ENCODE measurements at places on chromosomes 16 and 17.

DNA sequence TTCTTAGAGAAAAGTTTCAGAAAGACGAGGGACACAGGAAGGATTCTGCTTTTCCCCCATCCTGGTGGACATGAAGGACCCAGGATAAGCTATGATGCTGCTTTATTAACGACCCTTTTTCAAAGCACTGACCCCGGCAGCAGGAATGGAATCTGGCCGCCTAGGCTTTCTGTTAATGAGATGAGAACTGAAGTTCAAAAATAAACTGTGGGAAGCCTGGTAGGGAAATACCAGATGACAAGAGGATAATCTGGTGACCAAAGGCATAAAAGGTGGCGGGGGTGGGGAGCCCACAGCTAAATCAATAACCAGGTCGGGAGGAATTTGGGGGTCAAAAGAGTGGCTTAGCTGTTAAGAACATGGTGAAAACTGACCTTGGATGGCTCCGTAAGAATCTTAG lies 171.0 kb downstream of the XYLT1 start:
- no peak overlapping the region for H3K4me3 ChIP-seq
- H3K36me3 ChIP-seq: peaks cover 6% of the 10 kb centered on the region
- peaks cover 41% of the 10 kb centered on the region for H3K4me1 ChIP-seq
- H3K27me3 ChIP-seq: no peaks in the 10 kb centered on the region

DNA sequence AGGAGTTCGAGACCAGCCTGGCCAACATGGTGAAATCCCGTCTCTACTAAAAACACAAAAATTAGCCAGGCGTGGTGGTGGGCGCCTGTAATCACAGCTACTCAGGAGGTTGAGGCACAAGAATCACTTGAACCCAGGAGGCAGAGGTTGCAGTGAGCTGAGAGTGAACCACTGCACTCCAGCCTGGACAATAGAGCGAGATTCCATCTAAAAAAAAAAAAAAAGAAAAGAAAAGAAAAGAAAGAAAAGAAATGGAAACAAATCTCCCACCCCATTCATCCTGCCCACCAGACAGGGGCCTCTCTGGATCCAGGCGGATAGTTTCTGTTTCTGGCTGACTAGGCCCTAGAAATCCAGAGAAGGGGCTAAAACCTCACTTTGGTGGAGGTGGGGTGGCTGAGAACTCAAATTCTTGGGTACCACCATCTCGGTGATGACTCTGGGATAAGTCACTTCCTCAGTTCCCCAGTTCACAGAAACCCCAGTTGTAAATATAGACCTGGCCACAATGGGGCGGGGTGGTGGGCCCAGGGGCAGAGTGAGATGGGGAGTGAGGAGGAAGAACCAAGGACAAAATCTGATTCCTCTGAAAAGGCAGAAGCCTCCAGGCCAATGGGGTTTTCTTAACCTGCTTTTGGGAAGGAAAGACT lies 22.2 kb downstream of the SOCS1 start:
- peak overlapping the region; percentile 96 for H3K27ac ChIP-seq
- no peaks in the 10 kb centered on the region for H3K27me3 ChIP-seq
- DNase-seq: peak; percentile 32
- peak overlapping the region; percentile 41 for H3K4me3 ChIP-seq

GRCh38 chr16:59190731-59191130 lies 456.6 kb upstream of the GOT2 start:
- no peak for DNase-seq
- H3K4me1 ChIP-seq: no peaks in the 10 kb centered on the region
- no peaks in the 10 kb centered on the region for H3K36me3 ChIP-seq
- no peak overlapping the region for H3K27ac ChIP-seq
- no peak overlapping the region for H3K4me3 ChIP-seq

GRCh38 chr16:67407176-67407787 lies 9.0 kb downstream of the ZDHHC1 start:
- peaks cover 15% of the 10 kb centered on the region for H3K27me3 ChIP-seq
- H3K27ac ChIP-seq: no peak overlapping the region
- H3K36me3 ChIP-seq: no peaks in the 10 kb centered on the region
- no peaks in the 10 kb centered on the region for H3K4me1 ChIP-seq

DNA sequence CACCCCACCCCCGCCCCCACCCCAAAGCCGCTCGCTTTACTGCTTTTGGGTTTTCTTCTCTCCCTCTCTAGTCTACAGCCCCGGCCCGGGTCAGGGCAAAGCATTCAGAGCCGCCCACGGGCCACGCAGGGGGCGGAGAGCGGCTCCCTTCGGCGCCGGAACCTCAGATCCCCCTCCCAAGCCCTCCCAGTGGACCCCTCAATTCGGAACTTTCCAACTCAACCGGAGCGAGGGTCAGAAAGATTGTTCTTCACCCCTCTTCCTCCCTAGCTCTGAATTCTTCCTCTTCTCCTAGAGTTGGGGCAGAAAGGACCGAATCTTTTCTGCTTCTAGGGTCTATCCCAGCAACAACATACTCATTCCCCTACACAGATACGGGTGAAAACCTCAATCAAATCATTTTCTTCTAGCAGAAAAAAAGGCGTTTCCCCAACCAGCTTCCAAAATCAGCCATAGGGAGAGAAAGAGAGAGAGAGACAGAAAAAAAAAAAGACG lies 1.0 kb downstream of the HOXB2 start:
- no peak for DNase-seq
- peak overlapping the region; percentile 87 for H3K4me3 ChIP-seq
- H3K27ac ChIP-seq: peak overlapping the region; percentile 93
- H3K27me3 ChIP-seq: peaks cover 68% of the 10 kb centered on the region

DNA sequence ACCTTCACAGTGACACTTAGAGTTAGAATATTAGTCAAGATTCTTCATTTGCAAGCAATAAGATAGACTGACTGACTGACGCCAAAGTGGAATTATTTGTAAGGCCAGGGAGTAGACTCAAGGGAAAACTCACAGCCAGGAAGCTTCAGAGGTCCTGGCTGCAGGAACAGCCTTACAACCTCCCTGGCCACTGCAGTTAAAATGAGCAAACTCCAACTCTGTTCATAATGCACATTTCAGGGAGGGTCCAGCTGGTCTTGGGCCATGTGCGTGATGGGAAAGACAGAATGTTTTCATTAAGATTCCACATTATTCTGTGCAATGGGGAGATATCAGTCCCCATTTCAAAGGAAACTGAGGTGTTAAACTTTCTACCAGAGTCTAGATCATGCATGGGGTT lies 9.9 kb downstream of the CAPNS2 start:
- H3K36me3 ChIP-seq: no peaks in the 10 kb centered on the region
- H3K27me3 ChIP-seq: no peaks in the 10 kb centered on the region
- no peak overlapping the region for H3K4me3 ChIP-seq
- no peak overlapping the region for H3K27ac ChIP-seq
- H3K4me1 ChIP-seq: no peaks in the 10 kb centered on the region

- no peak overlapping the region for H3K4me3 ChIP-seq
- no peaks in the 10 kb centered on the region for H3K36me3 ChIP-seq
- peaks cover 7% of the 10 kb centered on the region for H3K4me1 ChIP-seq
- peaks cover 69% of the 10 kb centered on the region for H3K27me3 ChIP-seq
These were observed 4.0 kb upstream of the ABCC3 start for GRCh38 chr17:50630524-50631194.

- H3K36me3 ChIP-seq: peaks cover 56% of the 10 kb centered on the region
- no peak overlapping the region for H3K27ac ChIP-seq
- no peak for DNase-seq
- no peaks in the 10 kb centered on the region for H3K27me3 ChIP-seq
- peaks cover 11% of the 10 kb centered on the region for H3K4me1 ChIP-seq
These were observed 20.6 kb upstream of the SNTB2 start for GRCh38 chr16:69166221-69166833.

GRCh38 chr17:37475731-37476420 lies 13.8 kb upstream of the DUSP14 start:
- H3K4me1 ChIP-seq: no peaks in the 10 kb centered on the region
- no peaks in the 10 kb centered on the region for H3K27me3 ChIP-seq
- DNase-seq: no peak
- H3K36me3 ChIP-seq: peaks cover 61% of the 10 kb centered on the region
- H3K4me3 ChIP-seq: no peak overlapping the region
- no peak overlapping the region for H3K27ac ChIP-seq

GRCh38 chr16:471353-472198 lies 46.1 kb downstream of the RAB11FIP3 start:
- no peaks in the 10 kb centered on the region for H3K27me3 ChIP-seq
- no peak for DNase-seq
- H3K4me1 ChIP-seq: peaks cover 5% of the 10 kb centered on the region
- H3K36me3 ChIP-seq: peaks cover 41% of the 10 kb centered on the region

DNA sequence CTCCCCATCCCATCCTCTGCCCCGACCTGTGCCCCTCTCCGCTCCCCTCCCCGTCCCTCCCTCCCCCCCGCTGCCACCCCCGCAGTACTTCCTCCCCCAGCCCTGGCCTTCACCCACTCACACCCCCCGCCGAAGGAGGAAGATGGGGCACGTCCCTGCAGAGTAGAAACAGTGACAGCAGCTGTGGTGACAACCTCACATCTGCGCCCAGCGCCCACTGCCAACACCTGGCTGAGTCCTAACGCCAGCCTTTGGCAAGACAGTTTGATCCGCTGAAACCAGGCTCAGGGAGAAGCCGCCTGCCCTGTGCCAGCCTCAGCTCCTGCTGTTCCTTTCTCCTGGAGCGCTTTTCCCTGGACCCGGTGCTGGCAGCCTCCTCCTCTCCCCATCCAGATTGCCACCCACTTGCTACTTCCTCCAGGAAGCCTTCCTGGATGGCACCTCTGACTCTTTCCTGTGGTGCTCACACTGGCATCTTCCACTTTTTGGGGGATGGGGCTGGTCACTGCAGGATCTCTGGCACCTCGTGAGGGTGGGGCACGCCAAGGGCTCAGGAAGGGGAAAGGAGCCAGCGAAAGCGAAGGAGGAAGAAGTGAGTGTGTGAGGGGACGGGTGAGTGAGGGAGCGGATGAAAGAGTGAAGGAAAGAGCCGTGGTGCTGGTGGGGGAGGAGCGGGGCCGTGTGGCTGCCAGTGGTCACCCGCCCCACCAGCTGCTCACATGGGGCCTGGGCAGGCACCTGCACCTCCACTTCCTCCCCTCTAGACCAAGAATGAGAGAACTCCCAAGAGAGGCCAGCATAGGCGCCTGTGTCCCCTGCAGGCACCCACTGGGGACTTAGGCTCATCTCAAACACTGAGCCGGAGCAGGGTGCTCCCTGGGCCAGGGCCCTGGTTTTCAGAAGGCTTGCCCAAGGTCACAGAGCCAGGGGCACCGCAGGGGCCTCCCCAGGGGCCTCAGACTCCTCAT lies 27.0 kb downstream of the ZFPM1 start:
- peak; percentile 59 for DNase-seq
- peaks cover 5% of the 10 kb centered on the region for H3K36me3 ChIP-seq
- peak overlapping the region; percentile 57 for H3K4me3 ChIP-seq
- H3K27ac ChIP-seq: peak overlapping the region; percentile 74

GRCh38 chr17:74427048-74427762 lies 4.7 kb upstream of the GPRC5C start:
- DNase-seq: no peak
- H3K4me1 ChIP-seq: peaks cover 18% of the 10 kb centered on the region
- H3K4me3 ChIP-seq: no peak overlapping the region
- no peak overlapping the region for H3K27ac ChIP-seq

GRCh38 chr17:57038486-57038885 lies 46.6 kb upstream of the AKAP1 start:
- H3K4me1 ChIP-seq: peaks cover 2% of the 10 kb centered on the region
- H3K36me3 ChIP-seq: no peaks in the 10 kb centered on the region
- H3K4me3 ChIP-seq: no peak overlapping the region
- no peak overlapping the region for H3K27ac ChIP-seq

DNA sequence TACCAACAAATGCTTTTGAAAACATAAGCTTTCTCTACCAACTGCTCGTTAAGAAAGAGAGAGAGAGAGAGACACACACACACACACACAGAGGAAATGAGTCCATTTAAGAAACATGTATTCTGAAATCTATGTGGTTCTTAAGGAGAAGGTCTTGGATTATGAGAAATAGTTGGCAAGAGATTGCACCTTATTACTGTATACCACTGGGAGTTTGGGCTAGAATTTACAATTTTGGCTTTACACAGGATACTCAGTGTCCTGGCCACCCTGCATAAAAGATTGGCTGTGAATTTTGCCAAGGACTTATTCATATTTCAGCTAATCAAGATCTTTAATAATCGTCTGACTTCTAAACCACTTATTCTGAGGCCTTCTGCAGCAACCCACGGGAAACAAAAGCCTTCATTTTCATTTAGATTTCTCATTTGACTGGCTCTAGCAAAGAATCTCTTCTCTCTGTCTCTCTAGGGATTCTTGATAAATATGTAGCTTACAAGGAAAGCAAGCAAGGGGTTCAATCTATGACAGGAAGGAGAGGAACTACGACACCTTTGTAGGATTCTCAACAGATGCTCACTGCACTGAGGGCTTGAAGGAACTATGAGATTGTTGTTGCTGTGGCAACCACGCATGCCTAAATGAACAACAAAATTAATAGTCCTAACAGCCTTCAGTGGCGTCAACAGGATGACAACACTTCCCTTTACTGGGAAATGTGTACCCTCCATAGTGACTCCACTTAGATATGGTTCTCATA lies 75.3 kb upstream of the GNAO1 start:
- no peak for DNase-seq
- peaks cover 15% of the 10 kb centered on the region for H3K27me3 ChIP-seq
- H3K4me1 ChIP-seq: peaks cover 12% of the 10 kb centered on the region
- no peaks in the 10 kb centered on the region for H3K36me3 ChIP-seq
- no peak overlapping the region for H3K4me3 ChIP-seq
- no peak overlapping the region for H3K27ac ChIP-seq

GRCh38 chr16:47612711-47613110 lies 151.6 kb downstream of the PHKB start:
- H3K4me1 ChIP-seq: no peaks in the 10 kb centered on the region
- DNase-seq: no peak
- H3K27me3 ChIP-seq: no peaks in the 10 kb centered on the region
- H3K4me3 ChIP-seq: no peak overlapping the region
